ENCODE measurements at places on chromosomes 2 and 18.

- no peak for DNase-seq
Observed at GRCh38 chr2:134433469-134433868, 179.6 kb downstream of the MGAT5 start.

GRCh38 chr2:105643405-105644173, 101.1 kb upstream of the NCK2 start:
- DNase-seq: no peak

GRCh38 chr2:101710471-101711318, 13.2 kb downstream of the MAP4K4 start:
- DNase-seq: no peak

GRCh38 chr2:136844546-136844945, 79.2 kb downstream of the THSD7B start:
- DNase-seq: no peak

DNA sequence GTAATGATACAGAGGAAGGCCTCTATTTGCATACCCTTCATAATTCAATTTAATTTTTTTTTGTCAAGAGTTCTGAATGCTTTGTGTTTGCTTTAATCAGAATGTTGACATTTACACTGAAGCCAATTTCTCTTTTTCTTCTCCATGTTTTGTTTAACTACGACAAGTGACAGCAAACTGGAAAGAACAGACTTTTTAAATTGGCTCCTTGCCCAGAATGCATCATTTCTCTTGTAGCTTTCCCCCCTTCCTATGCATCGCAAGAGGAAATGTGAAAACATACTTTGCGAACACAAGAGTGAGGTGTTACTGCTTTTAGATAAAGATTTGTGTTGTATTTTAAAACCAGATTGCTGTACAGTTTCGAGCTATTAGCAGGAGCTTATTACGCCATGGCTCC, 955.2 kb upstream of the CELF4 start:
- DNase-seq: no peak

Data from ovary (tissue), 10 donors.